Thoracic aorta (tissue), 2 donors: ENCODE measurements at places on chromosomes 3 and 15. TPM values are rescaled to one million over a fixed set of nuclear protein-coding genes. Genes with fewer than 3 reads are reported as not detected.

Gene SCN5A
- 5.4 TPM for total RNA-seq

- H3K27ac ChIP-seq: no peak overlapping the region
- no peaks in the 10 kb centered on the region for H3K27me3 ChIP-seq
- no peaks in the 10 kb centered on the region for H3K36me3 ChIP-seq
These were observed 718.4 kb downstream of the GBE1 start for GRCh38 chr3:81043009-81043408.

DNA sequence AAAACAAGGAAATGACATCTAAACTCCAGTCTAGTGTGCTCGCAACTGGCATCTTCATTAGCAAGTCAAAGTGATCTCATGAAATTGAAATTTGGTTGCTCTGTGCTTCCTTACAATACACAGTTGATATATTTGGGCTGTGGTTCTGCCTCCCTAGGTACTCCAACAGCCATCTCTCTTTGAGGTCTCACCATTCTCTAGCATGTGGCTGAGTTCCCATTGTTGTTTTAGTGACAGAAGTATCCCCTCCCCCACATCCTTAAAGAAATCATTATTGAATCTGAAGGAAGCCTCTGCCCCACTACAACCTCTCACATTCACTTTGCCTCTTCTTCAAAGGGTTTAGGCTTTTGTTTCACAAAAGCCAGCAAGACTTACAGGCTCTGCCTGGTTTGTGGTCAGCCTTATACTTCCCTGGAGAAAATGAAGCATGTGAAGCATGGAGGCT lies 516.5 kb downstream of the NLGN1 start:
- no peaks in the 10 kb centered on the region for H3K27me3 ChIP-seq
- H3K4me1 ChIP-seq: no peaks in the 10 kb centered on the region
- DNase-seq: no peak
- H3K27ac ChIP-seq: no peak overlapping the region
- H3K4me3 ChIP-seq: no peak overlapping the region

DNA sequence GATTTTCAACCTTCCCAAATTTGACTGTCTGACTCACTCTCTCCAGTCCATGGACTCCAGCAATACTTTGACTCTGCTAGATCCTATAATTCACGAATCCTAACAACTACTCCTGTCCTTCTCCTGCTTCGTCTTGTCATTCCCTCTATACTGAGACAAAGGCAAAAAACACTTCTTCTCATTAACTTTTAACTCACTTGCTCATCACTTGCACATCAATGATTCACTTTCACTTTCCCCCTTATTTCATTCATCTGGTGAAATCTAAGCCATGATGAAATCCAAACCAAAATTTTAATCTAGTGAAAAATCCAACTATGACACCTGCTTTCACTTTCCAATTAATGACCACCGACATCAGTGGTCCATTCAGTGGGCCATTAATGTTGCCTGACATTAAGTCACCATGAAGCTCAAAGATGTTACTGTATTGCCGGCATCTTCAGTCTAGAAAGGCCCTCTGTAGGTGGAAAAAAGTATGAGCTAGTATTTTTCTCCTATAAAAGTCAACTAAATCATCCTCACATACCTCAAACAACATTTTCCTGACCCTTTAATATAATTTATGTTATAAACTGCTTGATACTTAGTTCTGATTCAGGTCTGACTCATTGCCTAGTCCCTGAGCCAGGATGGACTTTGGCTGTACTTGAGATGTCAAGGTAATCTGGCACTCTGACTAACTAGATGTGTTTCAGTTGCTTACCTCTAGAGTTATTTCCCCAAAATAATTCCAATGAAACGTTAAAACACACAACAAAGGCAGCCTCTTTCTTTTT lies 158.6 kb downstream of the CNTN6 start:
- no peak for DNase-seq
- no peaks in the 10 kb centered on the region for H3K27me3 ChIP-seq

DNA sequence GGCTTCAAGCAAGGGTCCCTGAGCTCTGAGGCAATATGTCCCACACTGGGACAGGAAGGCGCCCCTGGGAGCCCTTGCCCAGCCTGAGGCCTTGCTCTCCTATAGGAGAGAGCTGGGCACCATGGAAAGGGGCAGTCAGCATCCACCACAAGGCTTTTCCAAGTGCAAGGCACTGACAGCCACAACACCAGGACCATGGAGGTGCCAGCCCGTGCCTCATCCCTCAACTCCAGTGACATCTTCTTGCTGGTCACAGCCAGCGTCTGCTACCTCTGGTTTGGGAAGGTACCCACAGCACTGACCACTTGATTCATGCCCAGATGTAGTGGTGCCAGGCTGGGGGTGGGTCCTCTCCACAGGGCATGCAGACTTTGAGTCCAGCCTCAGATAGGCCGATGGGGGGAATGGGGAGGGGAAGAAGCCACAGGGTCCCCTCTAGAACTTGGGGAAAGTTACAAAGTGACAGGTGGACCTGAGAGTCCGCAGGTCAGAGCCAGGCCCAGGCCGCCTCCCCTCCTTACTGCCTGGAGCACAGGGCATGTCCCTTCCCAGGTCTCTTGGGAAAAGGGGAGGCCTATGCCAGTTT lies 11.8 kb downstream of the VILL start:
- no peak for DNase-seq
- H3K4me1 ChIP-seq: peaks cover 4% of the 10 kb centered on the region
- no peak overlapping the region for H3K27ac ChIP-seq
- no peak overlapping the region for H3K4me3 ChIP-seq

DNA sequence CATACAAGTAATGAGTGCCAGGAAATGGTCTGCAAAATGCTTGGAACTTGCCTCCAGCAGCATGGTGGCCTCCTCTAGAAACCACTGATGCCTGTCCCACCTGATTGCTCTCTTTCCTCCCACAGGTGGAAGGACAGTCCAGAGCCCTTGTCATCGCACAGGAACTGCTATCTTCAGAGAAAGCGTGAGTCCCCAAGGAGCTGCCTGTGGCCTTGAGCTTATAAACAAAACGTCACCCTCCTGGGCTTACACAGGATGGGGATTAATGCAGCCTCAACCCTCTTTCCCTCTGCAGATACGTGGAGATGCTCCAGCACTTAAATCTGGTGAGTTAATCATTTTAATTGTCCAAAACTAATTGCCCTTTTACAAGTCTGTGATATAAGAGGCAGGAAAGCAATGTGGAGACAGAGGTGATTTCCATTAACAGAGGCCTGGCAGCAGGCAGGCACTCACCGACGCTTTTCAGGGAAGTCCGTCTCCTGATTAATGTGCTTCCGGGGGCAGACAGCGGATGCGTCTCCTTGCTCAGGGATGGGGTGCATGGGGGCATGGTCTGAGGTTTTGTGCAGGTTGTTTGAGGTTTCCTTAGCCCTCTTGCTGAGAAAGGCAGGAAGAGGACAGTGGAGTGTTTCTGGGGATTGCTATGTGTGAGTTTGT lies 61.8 kb downstream of the FGD5 start:
- H3K27ac ChIP-seq: no peak overlapping the region
- H3K36me3 ChIP-seq: no peaks in the 10 kb centered on the region
- DNase-seq: no peak

Gene PRICKLE2
- total RNA-seq: 27.9 TPM

- no peak overlapping the region for H3K4me3 ChIP-seq
- H3K27me3 ChIP-seq: no peaks in the 10 kb centered on the region
- DNase-seq: no peak
- peak overlapping the region; percentile 79 for H3K27ac ChIP-seq
- H3K36me3 ChIP-seq: no peaks in the 10 kb centered on the region
These were observed 31.8 kb downstream of the CYP8B1 start for GRCh38 chr3:42843713-42844411.

- H3K4me3 ChIP-seq: no peak overlapping the region
- H3K36me3 ChIP-seq: no peaks in the 10 kb centered on the region
- peaks cover under 1% of the 10 kb centered on the region for H3K4me1 ChIP-seq
- no peak overlapping the region for H3K27ac ChIP-seq
- H3K27me3 ChIP-seq: no peaks in the 10 kb centered on the region
These were observed 121.6 kb downstream of the RBPMS2 start for GRCh38 chr15:64653757-64654156.

DNA sequence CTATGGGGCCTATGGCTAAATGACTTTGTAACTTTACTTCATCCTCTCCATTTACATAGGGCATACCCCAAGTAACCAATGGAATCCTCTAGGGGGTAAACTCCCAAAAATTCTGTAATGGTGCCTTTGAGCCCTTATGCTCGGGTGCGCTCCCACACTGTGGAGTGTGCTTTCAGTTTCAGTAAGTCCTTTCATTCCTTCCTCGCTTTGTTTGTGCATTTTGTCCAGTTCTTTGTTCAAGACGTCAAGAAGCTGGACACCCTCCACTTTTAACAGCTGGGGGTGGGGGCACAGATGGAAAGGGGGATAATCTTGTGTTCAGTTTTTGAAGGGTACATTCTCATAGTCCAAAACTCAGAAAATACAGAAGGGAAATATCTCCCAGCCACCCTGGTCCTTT lies 84.4 kb upstream of the C2CD4B start:
- DNase-seq: no peak
- H3K27me3 ChIP-seq: no peaks in the 10 kb centered on the region
- H3K4me3 ChIP-seq: no peak overlapping the region
- no peaks in the 10 kb centered on the region for H3K4me1 ChIP-seq

DNA sequence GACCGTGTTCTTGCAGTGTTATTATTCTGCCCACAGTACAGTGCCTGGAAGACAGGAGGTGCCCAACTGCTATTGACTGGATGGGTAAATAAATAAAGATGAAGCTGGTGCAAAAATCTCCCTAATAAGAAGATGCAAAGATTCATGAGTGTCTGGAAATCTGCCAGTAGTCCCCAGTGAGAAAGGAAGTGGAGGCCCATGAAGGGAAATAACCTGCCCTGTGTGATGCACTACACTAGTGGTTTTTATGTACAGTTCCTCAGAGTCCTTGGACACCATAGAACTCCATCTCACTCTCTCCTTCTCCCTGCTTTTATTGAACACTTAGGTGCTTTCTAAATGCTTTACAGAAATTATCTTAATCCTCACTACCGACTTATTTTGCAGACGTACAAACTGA lies 8.3 kb upstream of the SUCLG2 start:
- no peaks in the 10 kb centered on the region for H3K36me3 ChIP-seq
- H3K4me3 ChIP-seq: no peak overlapping the region

DNA sequence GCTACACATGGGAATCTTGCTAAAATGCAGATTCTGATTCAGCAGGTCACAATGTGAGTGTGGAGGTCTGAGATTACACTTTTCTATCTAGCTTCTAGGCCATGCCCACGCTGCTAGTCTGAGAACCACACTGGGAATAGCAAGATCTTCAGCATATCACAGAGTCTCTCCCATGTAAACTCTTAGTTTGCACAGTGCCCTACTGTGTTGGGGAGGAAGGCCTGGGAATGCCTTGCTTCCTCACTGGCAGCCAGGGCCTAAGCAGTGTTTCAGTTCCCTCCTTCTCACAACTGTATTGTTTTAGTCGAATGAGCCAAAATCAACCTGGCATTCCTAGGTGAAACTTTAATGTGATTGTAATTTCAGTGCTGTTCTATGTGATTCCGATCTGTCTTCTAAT lies 180.0 kb upstream of the EIF1B start:
- no peak for DNase-seq
- no peaks in the 10 kb centered on the region for H3K27me3 ChIP-seq
- H3K36me3 ChIP-seq: no peaks in the 10 kb centered on the region
- H3K27ac ChIP-seq: peak overlapping the region; percentile 64
- peaks cover 22% of the 10 kb centered on the region for H3K4me1 ChIP-seq

- no peak for DNase-seq
- H3K4me1 ChIP-seq: no peaks in the 10 kb centered on the region
- no peaks in the 10 kb centered on the region for H3K27me3 ChIP-seq
- no peak overlapping the region for H3K27ac ChIP-seq
- no peaks in the 10 kb centered on the region for H3K36me3 ChIP-seq
These were observed 216.8 kb downstream of the VGLL3 start for GRCh38 chr3:86774082-86774691.

GRCh38 chr3:157163217-157163953 lies 3.4 kb upstream of the CCNL1 start:
- no peaks in the 10 kb centered on the region for H3K27me3 ChIP-seq
- H3K4me1 ChIP-seq: peaks cover 13% of the 10 kb centered on the region
- H3K36me3 ChIP-seq: peaks cover 3% of the 10 kb centered on the region
- no peak for DNase-seq

DNA sequence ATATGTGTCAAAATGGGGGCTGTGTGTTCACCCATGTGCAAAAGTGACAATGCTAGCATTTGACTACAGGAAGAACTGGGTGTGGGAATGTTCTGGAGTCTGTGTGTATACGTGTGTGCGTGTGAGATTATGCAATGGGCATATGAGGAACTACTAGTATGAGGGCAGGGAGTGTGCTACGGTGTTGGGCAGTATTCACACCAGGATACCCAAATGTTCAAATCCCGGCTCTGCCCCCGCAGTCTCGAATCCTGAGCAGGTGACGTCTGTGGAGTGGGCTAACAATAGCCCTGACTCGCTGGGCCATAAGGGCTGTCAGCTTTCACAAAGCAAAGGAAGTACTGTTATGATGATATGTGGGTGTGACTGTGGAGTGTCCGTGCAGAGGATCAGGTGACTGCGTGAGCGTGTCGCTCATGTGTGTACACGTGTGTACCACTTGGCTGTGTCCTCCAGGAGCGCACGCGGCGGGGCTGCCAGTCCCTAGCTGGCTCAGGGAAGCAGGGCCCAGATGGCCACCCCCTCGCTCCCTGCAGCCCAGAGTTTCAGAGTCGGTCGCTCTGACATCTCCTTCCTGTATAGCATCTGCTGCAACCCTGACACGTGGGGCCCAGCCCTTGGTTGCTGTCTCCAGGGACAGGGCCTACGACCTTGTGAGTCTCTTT lies 27.2 kb downstream of the IQSEC1 start:
- no peaks in the 10 kb centered on the region for H3K36me3 ChIP-seq
- no peaks in the 10 kb centered on the region for H3K4me1 ChIP-seq
- H3K27me3 ChIP-seq: no peaks in the 10 kb centered on the region

Gene MITF
- 12.7 TPM for total RNA-seq

Gene ISLR
- 76.8 TPM for total RNA-seq

DNA sequence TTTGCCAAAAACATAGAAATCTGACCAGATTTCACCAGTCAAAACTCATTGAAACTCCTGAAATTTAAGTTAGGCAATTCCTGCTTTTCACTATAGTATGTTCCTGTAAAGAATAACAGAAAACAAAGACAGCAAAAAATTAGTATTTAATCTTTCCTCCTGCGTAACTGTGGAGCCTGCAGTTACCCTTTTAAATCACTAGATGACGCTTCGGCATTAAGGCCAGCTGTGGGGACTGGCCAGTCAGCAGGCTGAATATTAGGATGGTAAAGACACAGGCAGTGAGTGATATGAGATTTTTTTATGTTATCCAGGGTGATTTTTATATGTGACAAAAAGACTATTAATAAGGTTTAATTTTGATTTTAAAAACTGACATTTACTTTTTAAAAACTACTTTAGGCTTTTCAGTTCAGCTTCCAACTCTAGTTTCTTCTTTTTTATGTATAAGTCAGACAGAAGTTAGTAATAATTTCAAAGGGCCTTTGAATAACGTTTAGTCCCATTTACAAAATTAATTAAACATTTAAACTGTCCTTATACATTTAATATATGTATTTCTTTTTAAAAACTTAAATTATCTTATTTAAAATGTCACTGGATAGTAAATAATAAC lies 165.1 kb downstream of the PPM1L start:
- DNase-seq: no peak
- H3K27ac ChIP-seq: no peak overlapping the region
- H3K36me3 ChIP-seq: no peaks in the 10 kb centered on the region
- no peak overlapping the region for H3K4me3 ChIP-seq
- H3K27me3 ChIP-seq: no peaks in the 10 kb centered on the region
